ENCODE measurements at places on chromosomes 7 and 10.

DNA sequence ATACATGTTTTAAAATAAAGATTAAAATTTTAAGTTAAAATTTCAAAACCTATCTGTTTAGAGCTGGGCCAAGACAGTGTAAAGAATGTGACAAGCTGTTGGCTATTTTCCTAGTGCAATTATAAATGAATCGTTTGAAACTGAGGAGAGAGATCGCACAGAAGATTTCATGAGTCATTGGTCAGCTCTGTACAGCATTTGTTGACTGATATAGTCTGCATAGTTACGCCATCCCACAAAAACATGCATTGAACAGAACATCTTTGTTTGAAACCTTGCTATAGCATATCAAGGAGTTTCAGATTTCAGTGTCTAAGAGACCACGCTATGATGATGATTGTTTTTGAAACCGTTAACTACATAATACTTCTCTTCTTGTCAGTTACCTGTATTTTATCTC is 1.3 kb upstream of the C10orf67 start:
- DNase-seq, result peak; percentile 90

DNA sequence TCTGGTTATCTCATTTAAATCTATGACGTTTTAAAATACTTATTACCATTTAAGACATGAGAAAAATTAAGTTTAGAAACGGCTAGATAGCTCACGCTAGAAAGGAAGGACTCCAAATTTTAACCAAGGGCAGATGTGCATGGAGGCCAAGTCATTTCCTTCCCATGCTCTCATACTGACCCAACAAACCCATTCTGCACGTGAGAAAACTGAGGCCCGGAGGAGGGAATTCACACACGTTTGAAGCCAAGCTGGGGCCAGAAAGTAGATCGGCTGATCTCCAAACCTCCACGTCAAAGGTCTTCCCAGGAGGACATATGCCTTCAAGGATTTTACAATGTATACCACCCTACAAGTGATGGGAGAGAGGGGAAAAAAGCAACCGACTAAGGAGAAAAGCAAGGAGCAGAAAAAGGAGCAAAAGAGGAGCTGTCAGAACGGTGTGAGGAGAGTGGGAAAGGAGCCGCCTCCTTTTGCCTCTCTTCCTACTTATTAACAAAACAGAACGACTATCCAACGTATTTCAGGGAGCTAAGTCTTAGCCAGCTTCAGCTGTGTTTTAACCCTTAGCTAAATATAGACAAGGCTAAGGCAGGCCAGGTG is 645 bp upstream of the SIRT1 start:
- peak; percentile 4 for DNase-seq

- DNase-seq, result peak; percentile 42
Observed at GRCh38 chr10:123622381-123622780, 43.8 kb upstream of the GPR26 start.

GRCh38 chr10:75398692-75399460 is 2.7 kb downstream of the ZNF503 start:
- DNase-seq, result peak; percentile 22

DNA sequence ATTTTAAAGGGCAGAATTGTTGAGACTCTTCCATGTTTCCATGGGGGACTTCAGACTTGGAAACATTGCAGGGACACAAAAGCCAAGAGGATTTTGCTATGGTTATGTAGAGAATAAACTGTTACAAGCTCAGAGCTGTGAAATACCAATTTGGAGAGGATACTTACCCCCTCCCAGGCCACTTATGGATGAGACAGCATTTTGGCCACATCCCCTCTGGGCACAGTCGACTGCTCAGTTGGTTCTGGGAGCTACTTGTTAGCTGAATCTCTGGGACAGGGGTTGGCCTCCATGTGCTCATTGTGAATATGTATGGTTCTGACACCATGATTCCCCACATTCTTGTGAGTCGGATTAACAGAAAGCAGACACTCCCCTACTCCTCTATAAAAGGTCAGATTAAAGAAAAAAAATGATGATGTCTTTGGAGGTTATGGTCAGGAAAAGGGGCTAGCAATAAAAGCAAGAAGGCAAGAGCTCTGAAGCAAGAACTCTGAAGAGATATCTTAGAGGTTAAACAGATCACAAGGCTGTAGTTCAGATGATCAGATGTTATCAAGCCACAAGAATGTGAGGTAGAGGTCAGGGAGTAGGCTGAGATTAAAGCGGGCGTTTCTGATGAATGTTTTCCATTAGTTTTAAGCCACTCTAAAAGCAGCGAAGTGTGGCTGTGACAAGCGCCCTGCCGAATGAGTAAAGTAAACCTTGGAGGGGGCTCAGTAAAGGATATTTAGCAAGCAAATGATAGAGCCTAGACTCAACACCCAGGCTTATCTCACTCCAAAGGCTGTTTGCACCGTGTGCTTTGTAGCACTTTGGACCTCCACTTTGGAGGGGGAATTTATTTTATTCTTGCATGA is 17.2 kb downstream of the STAMBPL1 start:
- no peak for DNase-seq

DNA sequence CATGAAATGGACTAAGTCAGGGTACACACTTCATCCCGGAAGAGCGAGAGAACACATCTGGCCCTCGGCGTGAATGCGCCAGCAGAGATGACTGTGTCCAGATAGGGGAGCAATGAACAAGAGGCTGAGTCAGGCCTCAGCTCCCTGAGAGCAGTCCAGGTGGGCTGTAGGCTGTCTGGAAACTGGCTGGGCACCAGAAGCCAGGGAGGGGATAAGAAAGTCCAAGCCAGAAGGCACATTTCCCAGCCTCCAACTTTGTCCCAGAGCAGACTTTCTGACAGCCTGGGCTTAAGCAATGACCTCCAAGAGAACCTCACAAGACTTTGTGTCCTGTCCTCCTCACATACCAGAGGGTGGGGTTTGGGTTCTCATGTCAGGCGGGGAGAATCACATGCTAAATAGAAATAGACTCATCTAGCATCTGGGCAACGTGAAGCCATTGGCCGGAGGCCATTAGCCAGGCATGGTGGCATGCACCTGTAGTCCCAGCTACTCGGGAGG is 157.2 kb downstream of the ARHGAP12 start:
- peak; percentile 74 for DNase-seq

DNA sequence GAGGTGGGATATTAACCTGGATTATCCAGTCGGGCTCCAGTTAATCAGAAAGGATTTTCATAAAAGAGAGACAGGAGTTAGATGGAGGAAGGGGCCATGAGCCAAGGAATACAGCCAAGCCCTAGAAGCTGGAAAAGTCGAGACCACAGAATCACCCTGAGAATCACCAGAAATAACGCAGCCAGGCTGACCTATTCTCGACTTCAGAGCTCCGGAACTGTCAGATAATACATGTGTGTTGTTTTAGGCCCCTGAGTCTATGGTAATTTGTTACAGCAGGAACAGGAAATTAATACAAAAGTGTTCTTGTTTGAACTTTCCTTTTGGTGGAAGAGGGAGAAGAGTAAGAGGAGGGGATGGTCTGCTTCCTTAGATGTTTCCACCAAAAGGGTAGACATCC is 208.1 kb downstream of the JCAD start:
- DNase-seq, result no peak

DNA sequence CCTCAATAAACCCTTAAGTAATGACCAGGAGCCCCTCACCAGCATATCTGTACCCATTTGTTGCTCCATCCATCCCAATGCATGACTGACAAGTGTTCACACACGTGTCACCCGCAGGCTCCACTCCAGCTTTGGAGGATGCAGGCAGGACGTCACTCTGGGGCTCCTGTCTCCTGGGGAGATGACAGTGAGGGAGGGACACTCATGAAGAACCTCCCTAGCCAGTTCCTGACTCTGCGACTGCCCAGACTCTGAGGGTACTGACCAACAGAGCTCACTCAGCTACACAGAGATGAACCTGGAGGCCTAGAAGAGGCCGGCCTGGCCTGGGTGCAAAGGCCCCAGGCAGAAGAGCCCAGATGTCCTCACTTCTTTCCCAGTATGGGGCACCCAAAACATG is 135.1 kb upstream of the RET start:
- DNase-seq, result no peak

DNA sequence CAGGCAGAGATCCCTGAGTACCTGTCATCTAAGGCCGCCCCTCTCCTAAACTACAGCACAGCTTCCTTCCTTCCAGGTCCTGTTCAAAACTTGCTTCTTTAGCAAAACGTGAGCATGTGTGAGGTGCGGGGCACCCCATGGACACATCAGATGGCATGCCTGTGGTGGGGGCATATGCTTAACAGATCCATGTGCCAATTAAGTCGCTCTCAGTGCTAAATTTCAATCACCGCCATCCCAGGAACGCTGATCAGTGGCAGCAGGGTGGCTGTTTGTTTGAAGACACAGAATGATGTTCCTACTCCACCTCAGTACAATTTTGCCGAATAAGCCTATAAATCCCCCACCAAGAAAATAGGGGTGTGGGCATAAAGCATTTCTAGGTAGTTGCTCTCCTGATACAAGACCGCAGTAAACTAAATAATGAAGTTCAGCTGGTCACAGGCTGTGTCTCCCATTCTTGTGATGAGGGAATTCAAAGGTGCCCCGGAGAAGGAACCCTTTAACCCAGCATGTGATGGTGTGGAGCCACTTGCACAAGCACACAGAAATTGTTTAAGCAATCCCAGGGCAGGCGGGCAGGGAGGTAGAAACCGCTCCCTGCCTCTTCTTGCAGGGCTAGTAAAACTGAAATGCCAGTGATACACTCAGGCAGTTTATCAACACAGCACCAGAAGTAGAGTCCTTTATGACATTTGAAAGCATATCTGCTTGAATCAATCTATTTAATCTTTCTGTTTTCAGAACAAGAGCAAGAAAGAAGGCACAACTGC is 205.7 kb downstream of the SORCS1 start:
- DNase-seq, result no peak

GRCh38 chr7:45219130-45219529 is 61.5 kb downstream of the RAMP3 start:
- DNase-seq, result no peak

DNA sequence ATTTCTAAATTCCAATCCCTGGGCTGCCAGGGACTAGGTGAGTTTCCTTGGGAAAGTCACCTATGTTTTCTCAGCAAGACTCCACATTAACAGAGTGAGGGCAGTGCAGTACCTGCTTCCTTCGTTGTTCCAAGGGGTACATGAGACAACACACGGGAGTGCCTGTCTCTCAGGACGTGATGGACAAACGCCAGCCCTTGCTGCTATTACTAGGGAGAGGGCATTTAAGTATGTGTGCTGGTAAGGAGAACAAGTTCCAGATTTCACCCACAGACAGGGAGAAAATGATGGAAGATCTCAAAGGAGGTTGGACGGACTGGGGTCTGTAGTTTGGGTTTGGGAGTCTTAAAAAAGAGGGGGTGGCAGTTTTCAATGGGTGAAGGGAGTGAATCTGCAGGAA is 195.7 kb downstream of the HERPUD2 start:
- DNase-seq, result no peak

DNA sequence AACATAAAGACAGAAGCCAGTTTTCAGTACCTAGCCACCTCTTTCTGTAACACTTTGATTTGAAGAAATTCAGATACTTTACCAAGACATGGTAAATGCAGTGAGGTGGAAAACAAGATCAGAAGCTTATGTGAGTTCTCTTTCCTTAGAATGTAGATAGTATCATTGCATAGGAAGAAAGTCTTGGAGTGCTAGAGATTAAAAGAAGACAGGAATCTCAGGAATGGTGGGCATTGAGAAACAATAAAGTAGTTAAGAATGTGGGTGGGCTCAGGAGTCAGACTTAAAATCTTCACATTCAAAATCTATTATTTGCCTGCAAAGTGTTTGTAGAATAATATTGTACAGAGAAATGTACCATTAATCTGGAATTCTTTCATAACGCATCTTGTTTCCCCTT is 58.9 kb downstream of the POLL start:
- DNase-seq, result peak; percentile 8

GRCh38 chr7:66921396-66921917 is 432 bp downstream of the TMEM248 start:
- DNase-seq, result peak; percentile 49

DNA sequence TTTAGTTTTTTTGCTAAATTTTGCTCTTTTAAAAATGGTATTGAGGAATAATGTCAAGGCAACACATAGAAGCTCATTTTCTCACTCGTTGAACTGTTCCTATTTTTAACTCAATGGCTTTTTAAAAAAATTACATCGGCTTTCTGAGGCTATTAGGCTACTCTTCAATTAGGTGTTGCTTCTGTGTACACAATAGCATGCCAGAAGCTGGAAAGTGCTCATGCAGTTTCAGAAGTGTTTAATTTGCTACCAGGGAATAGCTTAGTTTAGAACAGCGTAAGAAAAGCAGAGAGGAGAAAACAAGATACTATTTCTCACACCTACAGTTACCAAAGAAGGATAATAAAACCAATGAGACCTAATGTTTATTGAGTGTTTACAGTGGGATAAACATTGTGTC is 157.4 kb downstream of the NXPH1 start:
- DNase-seq, result no peak

DNA sequence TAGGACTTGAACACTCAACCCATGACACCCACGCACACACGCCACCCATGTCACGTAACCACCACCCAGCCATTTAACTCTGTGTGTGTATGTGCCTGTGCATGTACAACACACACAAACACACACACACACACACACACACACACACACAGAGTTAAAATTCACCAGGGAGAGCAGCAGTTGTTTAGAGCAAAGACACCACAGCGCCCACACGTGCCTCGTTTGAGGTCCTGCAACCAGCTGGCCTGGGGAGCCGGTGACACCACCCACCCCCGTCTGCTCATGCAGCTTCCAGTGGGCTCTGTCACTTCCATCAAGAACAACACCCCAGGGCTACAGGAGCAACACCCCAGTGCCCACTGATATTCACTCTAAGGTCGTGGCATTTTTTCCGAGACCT is 97.4 kb downstream of the ELFN1 start:
- no peak for DNase-seq
